AG20443 (cell line): ENCODE measurements at places on chromosomes 2 and 18.

GRCh38 chr2:15010346-15010745 lies 377.8 kb downstream of the LRATD1 start:
- DNase-seq: no peak

GRCh38 chr2:65357959-65358294 lies 74.5 kb downstream of the SPRED2 start:
- DNase-seq: no peak

GRCh38 chr18:38941711-38942561 lies 1376.3 kb upstream of the CELF4 start:
- DNase-seq: no peak

- no peak for DNase-seq
Observed at GRCh38 chr2:185221-185620, 78.6 kb downstream of the SH3YL1 start.

DNA sequence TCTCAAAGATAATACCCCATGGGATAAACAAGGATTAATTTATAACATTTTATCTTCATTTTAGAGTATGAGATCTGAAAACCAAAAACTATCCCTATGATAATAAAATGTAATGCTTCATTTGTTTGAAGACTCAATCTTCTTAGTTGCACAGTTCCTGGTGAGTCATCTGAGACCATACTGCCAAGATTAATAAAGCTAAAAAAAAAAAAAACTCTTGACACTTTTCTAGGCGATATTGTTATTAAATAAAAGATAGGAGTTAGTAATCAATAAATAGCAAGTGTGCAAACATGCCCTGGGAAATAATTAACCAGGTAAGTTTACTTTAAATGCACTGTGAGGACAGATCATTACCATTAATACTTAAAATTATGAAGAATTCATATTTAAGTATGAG lies 83.9 kb downstream of the RPE start:
- DNase-seq: peak; percentile 17
